Epithelial cell of proximal tubule (primary cell): ENCODE measurements at places on chromosomes 1 and 21. TPM values are rescaled to one million over a fixed set of nuclear protein-coding genes. Genes with fewer than 3 reads are reported as not detected.

DNA sequence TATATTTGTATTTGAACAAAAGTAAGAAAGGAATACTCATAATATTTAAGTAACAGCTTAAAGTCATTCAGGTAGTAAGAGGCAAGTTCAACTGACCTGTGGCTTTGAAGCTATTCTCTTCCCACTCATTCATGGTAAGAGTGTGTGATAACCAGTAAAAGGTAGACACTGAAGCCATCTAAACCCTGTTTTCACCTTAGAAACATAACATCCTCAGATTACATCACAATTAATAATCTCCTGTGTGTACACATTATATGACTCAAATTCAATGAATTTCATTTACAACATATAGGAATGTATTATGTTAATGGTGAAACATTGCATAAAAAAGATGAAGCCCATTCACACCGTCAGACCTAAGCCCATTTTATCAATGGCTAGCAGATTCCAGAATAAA is 364.8 kb upstream of the SNX7 start:
- no peak for DNase-seq

- no peak for DNase-seq
Measured at GRCh38 chr1:161408429-161409052, 40.9 kb upstream of the CFAP126 start.

DNA sequence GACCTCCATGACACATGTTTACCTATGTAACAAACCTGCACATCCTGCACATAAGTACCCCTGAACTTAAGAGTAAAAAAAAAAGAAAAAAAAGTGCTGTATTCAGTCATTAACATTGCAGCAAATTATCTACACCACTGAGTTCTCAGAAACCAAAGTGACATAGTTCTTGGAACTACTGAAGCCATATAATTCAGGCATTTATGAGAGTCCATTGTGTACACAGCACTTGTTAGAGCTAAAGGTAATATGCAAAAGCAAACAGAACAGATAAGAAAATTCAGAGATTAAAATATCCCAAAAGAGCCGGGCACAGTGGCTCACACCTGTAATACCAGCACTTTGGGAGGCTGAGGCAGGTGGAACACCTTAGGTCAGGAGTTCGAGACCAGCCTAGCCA is 38.0 kb downstream of the F5 start:
- no peak for DNase-seq

- no peak for DNase-seq
Measured at GRCh38 chr21:16834791-16835190, 678.1 kb upstream of the CXADR start.

SLC44A5 gene
- 0.07 and 1.8 TPM in 2 replicates for total RNA-seq

PIAS3 gene
- total RNA-seq = 17.8 and 27.8 TPM in 2 replicates
